ENCODE measurements at places on chromosomes 2 and 18.

DNA sequence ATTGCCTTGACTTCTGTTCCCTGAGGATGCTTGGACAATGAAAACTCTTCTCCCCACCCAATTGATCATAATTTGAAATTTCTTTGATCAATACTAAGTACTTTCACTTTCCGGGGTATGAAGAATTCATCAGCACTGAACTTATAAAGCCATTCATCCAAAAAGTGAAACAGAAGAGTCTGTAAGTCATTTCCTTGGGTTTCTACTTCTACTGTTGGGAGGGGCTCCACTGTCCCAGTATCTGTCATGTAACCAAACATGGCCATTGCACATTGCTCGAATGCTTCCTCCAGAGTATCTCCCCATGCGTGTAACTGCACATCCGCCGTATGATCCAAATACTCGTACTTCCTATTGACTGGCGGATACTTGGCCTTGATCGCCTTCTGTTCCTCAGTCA is 30.3 kb downstream of the NCL start:
- DNase-seq: no peak

DNA sequence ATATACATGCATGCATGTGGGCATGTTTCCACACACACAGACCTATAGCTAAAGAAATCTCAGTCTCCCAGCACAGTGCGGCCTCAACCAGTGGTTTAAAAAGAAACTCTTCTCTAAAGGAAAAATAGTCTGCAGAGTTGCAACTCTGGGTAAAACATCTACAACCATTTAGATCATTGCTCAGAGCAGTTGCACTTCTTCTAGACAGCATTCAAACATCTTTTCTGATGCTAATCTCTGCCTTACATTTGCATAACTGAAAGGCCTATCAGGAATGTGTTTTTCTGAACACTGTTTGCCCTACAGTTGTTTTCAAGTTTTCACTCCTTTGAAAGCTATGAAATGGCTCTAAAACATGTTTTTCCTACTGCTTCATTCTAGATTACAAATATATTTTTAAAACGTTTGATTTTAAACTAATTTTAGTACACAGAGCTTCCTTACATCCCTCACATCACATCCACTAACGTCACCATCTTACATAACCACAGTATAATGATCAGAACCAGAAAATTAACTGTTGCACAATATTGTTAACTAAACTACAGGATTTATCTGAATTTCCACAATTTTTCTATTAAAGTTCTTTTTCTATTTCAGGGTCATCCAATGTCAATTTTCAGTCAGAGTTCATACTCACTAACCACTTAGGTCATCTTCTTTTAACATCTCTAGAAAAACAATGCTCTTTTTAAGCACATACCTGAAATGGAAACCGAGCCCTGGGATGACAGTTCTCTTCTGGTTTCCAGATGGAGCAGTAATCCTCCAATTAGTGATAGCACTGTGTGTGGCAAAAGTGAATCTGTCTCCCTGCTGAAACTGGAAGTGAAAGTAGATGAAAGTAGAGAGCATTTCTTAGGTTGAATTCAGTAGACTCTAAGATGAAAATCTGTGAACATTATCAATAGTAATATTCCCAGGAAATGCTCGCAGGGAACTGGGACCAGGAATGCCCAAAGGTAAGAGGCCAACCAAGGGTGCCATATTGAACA is 501.6 kb upstream of the GCFC2 start:
- no peak for DNase-seq

DNA sequence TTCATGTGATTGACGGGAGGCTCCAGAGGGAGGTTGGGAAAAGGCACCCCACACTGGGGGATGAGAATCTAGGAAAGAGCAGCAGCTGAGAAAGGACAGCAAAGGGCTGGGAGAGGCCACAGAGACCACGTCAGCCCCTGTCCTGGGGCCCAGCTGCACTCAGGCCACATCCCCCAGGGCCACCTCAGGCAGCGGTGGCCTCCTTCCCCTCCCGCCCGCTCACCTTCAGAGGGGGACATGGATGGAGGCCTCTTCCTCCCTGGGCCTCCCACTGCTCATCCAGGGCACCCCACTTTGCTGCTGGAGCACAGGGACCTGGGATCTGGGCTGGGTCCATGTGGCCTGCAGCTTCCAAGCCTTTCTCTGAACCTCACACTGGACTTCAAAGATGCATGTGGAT is 199.8 kb upstream of the HDAC4 start:
- DNase-seq: no peak

- no peak for DNase-seq
These were observed 133.4 kb downstream of the STK39 start for GRCh38 chr2:168114040-168114439.

DNA sequence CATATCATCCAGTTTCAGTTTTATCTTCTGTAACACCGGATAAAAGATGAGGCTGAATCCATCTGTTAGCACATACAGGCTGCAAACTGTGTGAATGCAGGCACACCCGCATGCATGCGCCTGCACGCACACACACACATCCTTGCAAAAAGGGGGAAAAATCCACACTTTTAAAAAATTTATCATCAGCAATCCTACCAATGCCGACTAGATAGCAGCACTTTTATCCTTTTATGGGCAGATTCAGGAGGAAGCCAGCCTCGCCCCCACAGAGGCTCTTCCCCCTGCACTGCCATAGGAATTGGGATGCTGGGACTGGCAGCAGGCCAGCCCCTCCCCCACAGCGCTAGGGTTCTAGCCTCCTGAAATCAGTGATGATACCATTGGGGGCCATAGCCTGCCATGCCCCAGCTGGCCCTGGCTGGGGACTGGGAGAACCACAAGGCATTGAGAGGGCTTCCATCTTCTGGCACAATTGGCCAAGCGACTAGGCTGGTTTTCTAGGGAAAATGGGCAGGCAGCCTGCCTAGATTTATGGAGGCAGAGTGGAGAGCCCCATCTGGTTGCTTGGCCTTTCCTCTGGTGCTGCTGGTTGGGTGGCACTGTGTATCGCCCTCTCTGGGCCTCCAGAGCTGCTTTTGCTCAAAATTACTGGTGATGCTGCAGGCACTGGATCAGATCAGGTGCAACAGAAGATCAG is 25.5 kb downstream of the CYRIA start:
- DNase-seq: no peak

DNA sequence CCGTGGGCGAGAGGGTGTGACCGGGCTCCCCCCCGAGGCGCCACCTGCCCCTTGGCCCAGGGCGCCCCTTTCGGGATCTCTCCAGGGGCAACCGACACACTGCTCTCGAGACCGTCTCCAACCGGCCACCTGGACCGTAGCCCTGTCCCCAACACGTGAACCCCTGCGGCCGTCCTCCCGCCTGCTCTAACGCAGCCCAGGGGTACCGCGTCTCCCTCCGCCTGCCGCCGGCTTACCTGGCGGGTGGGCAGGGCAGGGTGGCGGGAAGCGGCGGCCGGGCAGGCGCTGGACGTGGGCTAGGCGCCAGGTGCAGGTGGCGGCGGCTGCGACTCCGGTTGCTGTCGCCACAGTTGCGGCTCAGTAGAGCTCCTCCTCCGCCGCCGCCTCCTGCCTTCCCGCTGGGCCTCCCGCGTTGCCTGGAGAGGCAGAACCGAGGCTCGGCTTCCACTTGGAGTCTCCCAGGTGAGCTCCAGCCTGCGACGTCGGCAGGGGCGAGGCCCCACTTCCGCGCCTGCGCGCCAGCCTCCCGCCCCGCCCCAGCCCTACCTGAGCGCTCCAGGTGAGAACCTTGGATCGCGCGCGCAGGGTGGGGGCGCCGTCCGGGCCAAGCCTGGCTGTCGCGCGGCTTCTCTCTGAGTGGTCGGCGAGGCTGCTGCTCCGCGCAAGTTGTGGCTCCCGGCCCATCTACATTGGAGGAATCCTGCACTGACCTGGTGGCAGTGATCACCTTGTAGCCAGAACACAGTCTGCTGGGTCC is at the start of gene GALNT3:
TSS of gene GALNT3 (minus strand) at position 469 of the 757 bp plus-strand sequence. CDS start 23,547 bp downstream, outside the sequence.
- DNase-seq: no peak

DNA sequence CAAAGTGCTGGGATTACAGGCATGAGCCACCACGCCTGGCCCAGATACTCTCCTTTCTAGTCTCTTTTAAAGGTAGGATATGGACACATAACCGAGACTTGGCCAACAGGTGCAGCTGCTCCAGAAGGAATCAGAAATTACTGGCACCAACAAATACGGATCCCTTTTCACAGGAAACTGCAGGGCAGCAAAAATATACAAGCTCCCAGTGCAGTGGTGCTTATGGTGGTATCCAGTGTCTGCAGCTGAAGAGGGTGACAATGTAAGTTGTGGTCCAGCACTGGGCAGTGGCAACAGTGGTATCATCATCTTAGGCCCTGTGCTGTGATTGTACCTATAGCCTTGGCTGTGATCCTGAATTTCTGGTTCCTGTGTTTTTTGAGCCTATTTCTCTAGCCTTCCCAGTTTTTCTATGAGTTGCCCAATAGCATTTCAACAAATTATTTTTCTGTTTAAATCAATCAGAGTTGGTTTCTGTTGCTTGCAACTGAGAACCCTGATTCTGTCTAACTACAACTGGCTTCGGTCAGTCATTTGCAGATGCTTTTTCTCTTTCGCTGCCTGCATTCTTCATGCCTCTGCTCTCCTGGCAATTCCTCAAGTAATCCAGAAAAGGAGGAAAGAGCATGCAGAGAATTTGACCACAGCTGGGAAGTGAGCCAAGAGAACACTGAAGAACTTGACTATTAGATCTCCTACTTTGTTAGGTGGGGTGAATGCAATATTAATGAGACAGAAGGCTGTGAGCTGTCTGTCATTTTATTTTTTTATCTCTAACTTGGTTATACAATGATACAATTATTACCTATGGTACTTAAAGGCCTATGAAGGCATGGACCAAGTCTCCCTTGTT is 30.8 kb upstream of the EML4 start:
- DNase-seq: no peak

- DNase-seq: no peak
These were observed 144.5 kb upstream of the TCF4 start for GRCh38 chr18:55732227-55733106.

GRCh38 chr2:108941161-108941665 is 47.8 kb downstream of the EDAR start:
- DNase-seq: no peak

DNA sequence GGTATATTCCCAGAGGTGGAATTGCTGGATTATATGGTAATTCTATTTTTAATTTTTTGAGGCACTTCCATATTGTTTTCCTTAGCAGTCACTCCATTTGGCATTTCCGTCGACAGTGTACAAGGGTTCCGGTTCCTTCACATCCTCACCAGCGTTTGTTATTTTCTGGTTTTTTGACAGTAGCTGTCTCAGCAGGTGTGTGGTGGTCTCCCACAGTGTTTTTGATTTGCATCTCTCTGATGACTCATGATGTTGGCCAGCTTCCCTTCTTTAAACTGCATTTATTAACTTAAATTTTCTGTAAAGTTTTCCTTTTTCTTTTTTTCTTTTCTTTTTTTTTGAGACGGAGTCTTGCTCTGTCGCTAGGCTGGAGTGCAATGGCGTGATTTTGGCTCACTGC is 19.7 kb downstream of the SH3BP4 start:
- DNase-seq: no peak

- DNase-seq: no peak
These were observed 150.5 kb upstream of the L3MBTL4 start for GRCh38 chr18:6564950-6565814.

DNA sequence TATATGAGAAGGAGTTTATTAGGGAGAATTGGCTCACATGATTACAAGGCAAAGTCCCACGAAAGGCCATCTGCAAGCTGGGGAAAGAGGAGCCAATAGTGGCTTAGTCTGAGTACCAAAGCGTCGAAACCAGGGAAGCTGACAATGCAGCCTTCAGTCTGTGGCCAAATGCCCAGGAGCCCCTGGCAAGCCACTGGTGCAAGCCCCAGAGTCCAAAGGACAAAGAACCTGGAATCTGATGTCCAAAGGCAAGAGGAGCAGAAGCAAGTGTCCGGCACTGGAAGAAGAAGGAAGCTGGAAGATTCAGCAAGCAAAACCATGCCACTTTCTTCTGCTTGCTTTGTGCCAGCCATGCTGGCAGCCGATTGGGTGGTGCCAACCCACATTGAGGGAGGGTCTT is 74.3 kb upstream of the NPAS2 start:
- no peak for DNase-seq

All from cortex of kidney (tissue), 1 donor.